ENCODE measurements at places on chromosomes 2 and 18.

DNA sequence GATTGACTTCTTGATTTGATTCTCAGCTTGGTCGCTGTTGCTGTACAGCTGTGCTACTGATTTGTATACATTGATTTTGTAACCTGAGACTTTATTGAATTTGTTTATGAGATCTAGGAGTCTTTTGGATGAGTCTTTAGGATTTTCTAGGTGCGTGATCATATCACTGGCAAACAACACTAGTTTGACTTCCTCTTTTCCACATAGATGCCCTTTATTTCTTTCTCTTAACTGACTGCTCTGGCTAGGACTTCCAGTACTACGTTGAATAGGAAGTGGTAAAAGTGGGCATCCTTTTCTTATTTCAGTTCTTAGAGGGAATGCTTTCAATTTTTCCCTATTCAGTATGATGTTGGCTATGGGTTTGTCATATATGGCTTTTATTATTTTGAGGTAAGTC, 101.3 kb downstream of the OSBPL1A start:
- DNase-seq = no peak

GRCh38 chr18:49446481-49446880, 14.0 kb downstream of the DYM start:
- DNase-seq = no peak

GRCh38 chr18:59561612-59562011, 135.6 kb downstream of the CCBE1 start:
- no peak for DNase-seq

DNA sequence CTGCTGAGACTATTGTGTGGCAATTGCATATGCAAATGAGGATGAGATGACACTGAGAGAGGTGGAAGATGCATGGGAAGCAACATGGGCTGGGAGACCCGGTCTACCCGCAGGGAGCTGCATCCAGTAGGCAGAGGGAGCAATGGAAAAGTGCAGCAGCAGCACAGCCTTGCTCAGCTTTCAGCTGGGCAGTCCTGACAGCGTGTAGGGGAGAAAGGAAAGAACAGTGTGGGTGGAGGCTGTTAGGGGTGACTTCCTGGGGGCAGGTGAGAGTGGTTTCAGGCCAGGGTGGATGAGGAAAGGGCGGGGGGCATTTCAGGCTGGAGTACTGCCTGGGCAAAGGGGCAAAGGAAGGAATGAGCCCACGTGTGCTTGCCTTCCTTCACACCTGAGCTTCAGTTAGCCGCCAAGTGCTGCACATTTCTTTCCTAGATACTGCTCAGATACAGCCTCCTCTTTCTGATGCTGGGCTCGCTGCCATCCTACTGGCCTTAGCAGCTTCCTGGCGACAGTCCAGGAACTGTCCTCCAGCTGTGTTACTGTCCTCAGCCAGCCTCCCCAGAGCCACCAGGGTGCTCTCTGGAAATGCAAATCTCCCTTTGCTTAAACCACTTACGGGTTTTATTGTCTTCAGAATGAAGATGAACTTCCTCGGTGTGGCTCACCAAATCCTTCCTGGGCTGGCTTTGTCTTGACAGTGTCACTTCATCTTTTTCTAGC, 276.3 kb downstream of the TSN start:
- no peak for DNase-seq

DNA sequence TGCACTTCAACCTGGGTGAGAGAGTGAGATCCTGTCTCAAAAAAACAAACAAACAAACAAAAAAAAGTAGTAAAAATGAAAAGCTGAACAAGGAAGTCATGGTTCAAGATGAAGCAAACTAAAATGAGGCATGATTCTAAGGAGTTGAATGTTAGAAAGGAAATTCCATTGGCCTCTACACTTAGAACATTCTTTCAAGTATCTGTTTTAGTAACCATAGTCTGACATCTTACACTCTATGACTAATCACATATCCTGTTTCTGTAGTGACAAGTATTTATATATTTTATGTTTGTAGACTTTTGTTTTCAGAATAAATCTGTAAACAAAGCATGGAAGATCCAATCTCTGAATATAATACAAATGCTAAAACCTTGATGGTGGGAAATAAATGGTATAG, 164.1 kb downstream of the KIAA1328 start:
- DNase-seq = no peak

DNA sequence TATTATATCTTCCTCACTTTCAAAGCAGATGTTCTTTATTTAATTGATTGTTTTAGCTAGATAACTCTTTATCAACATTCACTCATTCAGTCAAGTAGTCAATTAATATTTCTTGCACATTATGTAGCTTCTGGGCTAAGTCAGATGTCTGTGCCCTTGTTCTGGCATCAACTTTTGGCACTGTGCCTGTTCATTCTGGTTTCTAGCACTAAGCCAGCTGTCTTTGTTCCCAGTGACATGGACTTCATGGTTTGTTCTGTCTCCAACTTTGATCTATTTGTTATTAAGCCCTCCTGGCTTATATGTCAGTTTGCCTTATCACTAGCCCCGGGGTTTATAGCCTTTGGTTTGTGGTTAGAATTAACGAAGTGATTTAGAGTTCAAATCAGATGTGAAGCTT, 247.9 kb upstream of the SYT4 start:
- no peak for DNase-seq

DNA sequence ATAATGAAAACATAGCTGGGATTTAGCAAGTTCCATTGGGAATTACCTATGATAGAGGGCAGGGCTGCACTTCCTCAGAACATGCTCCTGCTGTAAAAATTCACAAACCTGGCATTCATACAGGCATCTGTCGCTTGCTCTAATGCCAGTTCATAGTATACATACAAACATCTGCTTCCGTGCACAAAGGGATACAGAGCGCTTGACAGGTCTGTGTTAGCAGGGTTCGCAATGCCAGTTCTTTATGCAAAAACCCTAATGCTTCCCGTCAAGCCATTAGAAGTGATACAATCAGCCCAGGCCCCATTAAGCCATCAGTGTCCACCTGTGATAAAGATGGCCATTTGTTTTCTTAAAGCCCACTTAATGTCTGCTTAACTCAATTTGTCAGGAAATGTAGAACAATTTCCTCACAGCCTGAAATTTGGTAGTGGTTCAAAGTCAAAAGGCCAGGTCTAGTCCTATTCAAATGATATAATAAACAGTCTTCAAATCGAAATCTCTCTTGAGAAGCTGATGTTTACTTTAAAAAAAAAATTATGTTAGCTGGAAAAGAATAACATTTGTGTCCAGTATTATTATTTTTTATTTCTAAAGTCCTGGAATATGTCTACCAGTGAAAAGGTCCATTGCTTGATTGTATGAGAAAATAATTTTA, 556.3 kb downstream of the ARHGAP15 start:
- DNase-seq = no peak

DNA sequence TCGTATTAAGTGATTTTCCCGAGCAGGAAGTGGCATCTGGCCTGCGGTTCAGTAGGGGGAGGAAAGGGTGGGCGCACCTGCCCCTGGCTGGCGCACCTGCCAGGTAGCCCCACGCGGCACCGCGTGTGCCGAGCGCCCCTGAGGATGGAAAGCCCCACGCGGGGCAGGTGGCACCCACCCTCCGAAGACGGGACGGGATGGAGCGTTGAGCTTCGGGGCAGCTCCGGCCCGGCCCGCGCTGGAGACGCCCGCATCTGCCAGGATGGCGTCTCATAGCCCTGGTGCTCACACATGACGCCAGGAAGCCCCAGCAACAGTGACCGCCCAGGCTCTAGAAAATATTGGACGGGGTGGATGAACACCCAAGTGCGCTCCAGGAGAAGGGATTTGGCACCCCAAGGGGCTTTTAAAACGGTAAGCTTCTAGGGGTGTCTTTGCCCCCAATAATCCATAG, 2.5 kb upstream of the NFATC1 start:
- DNase-seq = no peak

- DNase-seq = no peak
Observed at GRCh38 chr2:98623657-98624056, 15.3 kb downstream of the UNC50 start.

DNA sequence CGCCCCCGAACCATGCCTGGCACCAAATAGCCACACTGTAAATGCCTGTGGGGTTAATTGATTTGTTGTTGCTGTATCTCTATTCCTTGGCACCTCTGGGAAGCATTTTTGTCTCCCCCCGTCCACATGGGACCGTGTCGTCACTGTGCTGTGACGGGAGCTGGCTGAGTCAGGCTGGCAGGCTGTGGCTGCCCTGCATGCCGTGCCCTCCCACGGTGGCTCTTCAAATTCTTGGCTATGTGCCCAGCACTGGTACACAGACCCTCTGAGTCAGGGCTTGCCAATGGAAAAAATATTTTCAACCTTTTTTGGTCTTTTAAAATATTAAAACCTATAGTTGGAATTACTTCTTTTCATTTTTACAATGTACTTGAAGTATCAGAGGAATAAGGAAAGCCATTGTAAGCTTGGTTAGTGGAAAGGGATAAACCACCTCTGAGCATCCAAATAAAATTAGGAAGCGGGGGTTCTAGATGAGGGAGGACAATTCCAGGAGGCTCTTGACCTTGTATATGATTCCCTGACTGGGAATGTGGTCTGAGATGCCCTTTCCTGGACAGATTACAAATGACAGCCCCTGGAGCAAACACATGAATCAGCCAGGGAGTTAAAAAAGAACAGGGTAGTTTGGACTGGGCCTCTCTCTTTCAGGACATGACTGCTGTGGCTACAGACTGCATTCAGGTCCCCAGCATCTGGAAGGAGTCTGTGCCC, 59.4 kb downstream of the DGKD start:
- no peak for DNase-seq

DNA sequence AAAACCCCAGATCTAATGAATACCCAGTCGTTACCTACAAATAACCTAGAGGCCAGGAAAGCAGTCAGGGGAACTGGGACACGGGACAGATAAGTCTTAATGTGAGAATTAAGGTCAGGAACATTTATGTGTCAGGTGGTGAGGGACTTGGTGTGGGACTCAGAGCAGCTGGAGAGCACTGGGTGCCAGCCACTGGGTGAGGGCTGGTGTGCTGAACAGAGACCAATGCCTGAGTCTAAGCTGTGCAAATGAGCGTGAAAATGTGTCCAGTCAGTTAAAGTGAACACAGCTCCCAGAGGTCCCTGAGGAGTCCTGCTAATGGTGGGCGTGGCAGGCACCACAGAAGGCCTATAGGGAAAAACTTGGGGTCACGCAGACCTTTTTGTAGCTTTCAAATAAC, 225.9 kb downstream of the C1D start:
- no peak for DNase-seq

GRCh38 chr2:12289120-12289802, 427.5 kb upstream of the TRIB2 start:
- DNase-seq = no peak

DNA sequence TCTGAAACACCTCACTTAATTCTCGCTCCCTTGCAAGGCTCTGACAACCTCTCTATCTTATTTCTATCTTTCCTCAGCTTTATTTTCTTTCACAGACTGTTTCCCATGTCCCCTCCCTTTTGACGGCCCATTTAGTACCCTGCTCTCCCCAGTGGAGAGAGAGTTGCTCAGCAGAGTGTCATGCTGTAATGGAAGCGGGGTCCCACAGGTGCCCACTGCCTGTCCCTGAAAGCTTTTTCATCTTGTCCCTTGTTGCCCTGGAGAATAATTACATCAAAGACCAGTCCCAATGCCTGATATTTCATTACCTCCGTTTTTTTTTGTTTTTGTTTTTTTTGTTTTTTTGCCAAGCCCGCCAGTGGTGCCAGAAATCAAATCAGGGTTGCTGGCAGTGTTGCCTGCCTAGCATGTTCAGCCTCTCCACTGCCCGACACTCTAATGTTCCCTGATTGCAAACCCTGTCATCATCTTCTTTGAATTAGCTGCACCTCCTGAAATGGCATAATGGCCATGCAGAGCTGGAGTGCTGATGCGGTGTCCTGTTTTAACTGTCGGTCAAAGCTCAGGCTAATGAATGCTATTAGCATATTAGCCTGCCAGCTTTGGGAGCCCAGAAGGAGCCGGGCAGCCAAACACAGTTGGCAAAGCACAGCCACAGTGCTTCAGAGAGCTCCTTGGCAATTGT, 71.2 kb upstream of the CAVIN2 start:
- DNase-seq = no peak

- no peak for DNase-seq
Observed at GRCh38 chr18:28834889-28835288, 658.0 kb upstream of the CDH2 start.

- DNase-seq = no peak
Observed at GRCh38 chr2:148582679-148583511, 61.7 kb upstream of the EPC2 start.

DNA sequence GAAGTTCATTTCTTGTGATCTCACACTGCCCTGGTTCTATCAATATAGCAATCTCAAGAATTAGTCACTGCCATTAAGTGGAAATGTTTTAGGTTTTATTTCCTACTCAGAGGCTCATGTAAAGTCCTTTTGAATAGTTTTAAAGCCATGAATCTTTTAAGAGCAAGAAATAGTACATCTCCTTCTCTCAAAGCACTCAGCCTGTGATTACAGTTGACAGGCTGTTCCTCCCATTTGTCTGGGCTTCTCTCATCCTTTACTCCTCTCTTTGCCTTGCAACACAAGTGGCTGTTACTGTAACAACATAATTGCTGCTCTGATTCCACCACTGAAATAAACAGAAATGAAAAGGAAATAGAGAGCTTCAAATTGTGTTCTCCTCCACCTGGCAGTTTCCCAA, 18.4 kb downstream of the GRP start:
- no peak for DNase-seq

DNA sequence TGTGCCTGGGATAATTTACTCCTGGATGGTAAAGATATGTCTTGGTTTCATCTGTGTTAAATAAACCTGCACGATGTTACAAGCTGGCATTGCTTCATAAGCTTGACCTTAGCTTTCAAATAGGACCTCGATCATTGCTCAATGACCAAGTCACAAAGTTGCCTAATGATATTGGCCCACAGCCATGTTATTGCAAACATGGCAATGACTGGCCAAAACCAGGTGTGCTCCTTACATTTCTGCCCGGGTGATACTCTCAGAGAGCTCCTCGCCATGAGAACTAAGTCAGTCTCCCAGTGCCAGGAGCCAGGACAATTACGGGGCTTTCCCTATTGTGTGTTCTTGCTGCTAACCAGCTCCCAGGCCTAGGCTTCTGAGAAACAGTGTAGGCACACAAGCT, 72.5 kb upstream of the CYP1B1 start:
- DNase-seq = no peak

DNA sequence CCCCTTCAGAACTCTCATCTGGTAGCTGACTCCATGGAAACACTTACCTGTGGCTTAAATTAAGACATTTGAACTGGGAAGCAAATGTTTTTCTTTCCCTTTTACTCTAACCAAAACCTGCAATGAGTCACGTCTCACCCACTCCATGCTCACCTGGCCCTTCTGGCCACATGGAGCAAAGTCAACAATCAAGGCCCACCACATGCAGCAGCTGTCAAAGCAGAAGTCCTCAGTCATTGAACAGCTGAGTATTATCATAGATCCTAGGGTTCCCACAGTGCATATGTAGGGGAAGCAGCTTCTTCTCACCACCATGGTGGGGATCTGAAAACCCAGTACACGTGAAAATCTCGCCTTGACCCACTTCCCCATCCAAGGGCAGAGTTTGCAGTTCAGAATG, 12.3 kb upstream of the MEP1B start:
- DNase-seq = no peak

- no peak for DNase-seq
Observed at GRCh38 chr18:6435731-6436130, 21.0 kb upstream of the L3MBTL4 start.

Measured in activated CD4-positive, alpha-beta T cell treated with anti-CD3 and anti-CD28 coated beads, Interleukin-2, amount 10 ng/mL, durations not matched to agents 7 days and 5 days (primary cell).